ENCODE measurements at places on chromosomes 7 and 10.

- DNase-seq, result no peak
Observed at GRCh38 chr7:87155788-87156187, 3.5 kb downstream of the DMTF1 start.

DNA sequence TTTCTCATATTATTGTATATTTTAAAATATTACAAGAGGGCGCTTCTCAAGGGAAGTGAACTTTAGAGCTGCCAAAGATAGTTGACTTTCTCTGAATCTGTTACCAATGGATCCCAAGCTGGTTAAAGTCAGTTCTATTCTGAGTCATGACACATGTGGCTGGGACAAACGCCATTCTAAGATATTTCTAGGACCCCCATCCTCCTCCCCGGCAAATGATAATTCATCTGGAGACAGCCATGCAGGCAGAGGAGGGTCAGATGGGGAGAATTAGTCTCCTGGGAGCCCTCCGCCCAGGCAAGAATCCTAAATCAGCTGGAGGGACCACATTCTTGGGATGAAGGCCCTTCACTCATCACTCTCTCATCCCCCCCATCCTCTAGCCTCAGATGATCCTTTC is 187.7 kb downstream of the GFRA1 start:
- no peak for DNase-seq

GRCh38 chr10:91556691-91557566 is 75.9 kb downstream of the PPP1R3C start:
- DNase-seq, result no peak

- DNase-seq, result no peak
Observed at GRCh38 chr10:128466831-128467371, 340.7 kb upstream of the MKI67 start.

- no peak for DNase-seq
Observed at GRCh38 chr10:266974-267425, 131.7 kb downstream of the ZMYND11 start.

DNA sequence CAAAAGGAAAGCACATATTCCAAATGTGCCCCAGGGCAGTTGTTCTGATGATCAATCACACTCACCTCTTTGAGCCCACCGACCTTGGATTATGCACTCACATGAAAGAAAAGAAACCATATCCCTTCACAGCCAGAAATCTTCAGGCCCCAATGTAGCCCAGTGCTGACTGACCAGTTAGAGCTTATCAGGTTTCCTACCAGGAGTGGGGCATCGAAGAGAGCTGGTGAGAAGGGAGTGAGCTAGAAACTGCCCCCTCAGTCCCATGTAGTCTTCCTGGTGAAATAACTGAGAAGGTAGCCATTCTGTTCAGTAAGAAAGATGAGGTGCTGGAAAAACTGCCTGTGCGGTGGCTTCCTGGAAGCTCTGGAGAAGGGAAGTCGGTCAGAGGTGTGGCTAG is 32.2 kb downstream of the NRCAM start:
- no peak for DNase-seq

DNA sequence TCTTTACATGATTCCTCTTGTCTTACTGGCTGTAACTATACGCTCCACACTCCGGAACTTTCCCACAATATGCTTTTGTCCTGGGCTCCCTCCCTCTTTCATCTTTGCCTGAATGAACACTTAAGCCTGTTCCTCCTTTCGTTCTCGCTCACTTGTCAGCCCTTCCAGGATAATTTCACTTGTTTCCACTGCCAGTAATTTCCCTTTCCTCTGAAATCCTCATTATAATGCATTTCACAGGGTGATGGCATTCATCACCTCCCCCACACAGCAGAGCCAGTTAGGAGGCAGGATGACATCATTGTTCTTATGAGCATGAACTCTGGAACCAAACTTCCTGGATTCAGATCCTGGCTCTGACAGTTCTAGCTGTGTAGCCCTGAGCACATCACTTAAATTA is 372.6 kb downstream of the GPR158 start:
- no peak for DNase-seq

GRCh38 chr10:73911553-73912004 is 647 bp downstream of the PLAU start:
- no peak for DNase-seq

DNA sequence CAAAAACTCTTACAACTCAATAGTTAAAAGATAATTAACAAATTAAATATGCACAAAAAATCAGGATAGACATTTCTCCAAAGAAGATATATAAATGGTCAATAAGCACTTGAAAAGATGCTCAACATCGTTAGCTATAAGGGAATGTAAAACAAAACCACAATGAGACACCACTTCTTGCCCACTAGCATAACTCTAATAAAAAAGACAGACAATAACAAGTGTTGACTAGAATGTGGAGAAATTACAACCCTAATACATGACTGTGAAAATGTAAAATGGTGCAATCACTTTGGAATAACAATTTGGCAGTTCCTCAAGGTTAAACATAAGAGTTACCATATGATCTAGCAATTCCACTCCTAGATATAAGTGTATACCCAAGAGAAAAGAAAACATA is 74.3 kb upstream of the PCGF5 start:
- DNase-seq, result no peak

GRCh38 chr7:26147030-26147429 is 5.0 kb upstream of the NFE2L3 start:
- DNase-seq, result no peak

- DNase-seq, result no peak
Observed at GRCh38 chr7:47896809-47897423, 51.4 kb downstream of the PKD1L1 start.

- DNase-seq, result no peak
Observed at GRCh38 chr7:14851610-14852009, 50.9 kb downstream of the DGKB start.

DNA sequence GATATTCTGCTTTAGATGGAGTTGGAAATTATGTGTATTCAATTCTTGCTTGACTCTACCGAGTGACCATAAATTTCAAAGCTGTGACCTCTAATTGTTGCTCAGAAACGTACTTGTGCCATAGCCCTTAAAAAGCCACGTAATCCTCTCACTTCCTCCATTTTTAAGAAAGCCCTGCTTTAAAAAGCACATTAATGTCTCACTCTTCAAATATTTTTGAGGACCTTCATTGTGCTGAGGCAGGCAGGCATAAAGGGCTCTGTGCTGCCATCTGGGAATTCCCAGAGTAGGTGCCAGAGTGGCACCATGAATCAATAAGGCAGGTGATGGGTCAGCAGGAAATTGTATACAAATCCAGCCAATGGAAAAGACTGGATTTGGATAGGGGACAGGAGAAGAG is 97.7 kb upstream of the FAM204A start:
- no peak for DNase-seq

- DNase-seq, result no peak
Observed at GRCh38 chr7:70695795-70696083, 436.2 kb upstream of the GALNT17 start.

GRCh38 chr10:45673074-45673648 is 589 bp upstream of the ZFAND4 start:
- no peak for DNase-seq

GRCh38 chr10:99234791-99235657 is 628 bp downstream of the HPSE2 start:
- no peak for DNase-seq

DNA sequence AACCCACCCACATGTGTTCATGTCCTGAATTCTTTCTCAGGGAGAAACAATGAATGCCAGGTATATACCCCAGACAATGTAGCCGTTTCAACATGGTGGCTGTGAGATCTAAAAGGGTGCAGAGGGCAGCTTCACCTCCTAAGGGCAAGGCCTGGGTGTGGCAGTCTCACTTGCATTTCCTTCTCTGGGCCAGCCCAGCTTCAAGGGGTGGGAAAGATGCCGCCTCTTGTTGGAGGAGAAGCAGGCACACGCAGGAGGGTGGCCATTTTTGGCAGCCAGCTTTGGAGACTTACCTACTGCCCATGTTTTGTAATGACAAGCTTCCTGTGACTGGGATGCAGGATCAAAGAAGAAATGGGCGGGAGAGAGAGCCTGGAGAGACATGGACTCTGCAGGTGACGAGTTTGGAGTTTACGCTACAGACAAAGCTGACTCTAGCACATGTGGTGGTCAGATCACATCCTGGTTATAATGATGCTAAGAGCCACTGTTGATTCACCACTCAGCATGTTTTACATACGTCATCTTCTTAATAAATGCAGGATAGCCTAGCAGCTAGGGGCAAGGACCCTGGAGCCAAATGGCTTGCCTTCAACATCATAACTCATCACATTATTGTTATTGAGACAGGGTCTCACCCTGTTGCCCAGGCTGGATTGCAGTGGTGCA is 116.6 kb downstream of the ANLN start:
- no peak for DNase-seq

DNA sequence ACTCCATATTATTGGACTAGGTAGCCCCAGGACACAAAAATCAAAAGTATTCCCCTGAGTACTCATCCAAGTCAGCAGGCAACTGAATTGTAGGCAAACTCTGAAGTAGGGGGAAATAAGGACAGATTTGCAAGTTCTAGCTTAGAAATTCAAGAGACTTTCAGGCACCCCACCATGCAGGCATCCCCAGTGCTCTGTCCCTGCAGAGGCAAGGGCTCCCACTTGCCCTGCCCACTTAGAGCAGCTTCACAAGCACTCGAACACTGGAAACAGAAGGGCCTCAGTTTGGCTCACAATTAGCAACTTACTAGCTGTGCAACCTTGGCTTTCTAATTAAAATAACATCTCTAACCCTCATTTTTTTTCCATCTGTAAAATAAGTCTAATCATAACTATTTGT is 209.2 kb downstream of the C7orf25 start:
- no peak for DNase-seq

DNA sequence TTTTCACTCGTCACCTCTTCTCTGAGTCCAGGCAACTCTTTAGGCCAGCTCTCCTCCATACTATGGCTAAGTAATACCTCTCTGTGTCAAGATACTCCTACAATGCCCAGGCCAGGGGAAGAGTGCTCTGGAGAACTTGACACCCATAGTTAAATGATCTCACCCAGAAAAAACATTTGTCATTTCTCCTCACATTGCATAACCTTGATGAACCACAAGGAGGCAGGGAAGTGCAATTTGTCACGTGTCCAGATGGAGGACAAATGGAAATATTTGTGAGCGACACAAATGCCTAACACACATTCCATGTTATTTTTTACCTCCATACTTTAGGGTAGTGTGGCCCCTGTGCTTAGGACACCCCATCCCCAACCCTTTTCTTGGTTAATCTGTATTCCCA is 78.3 kb downstream of the HTR7 start:
- DNase-seq, result no peak

GRCh38 chr10:80453056-80453841 is 861 bp upstream of the TSPAN14 start:
- no peak for DNase-seq

DNA sequence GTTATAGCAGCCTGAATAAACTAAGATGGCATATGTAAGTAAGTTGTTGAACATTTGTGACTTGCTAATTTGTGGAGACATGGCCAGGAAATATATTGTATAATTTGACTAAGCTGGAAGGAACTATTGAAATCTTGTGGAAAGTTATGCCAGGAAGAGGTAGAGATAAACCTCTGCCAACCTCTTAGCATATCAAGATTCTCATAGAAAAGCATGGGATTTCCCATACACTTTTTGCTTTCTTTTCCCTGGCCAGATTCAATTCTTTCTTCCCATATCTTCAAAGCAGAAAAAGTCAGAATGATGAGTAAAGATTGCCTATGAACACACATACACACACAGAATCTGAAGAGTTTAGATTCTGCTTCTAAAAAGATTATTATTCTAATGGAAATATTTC is 216.2 kb downstream of the SEMA3D start:
- no peak for DNase-seq
